ENCODE measurements at places on chromosomes 4 and X.

DNA sequence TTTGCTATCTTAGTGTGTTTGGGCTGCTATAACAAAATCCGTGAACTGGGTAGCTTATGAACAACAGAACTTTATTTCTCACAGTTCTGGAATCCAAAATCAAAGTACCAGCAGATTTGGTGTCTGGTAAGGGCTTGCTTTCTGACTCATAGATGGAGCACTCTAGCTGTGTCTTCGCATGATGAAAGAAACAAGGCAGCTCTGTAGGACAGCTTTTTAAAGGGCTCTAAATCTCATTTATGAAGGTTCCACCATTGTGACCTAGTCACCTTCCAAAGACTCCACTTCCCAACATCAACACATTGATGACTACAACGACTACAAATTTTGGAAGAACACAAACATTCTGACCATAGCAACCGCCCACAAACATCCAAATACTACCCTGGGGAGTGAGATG is 158.6 kb upstream of the LCORL start:
- DNase-seq, result no peak

DNA sequence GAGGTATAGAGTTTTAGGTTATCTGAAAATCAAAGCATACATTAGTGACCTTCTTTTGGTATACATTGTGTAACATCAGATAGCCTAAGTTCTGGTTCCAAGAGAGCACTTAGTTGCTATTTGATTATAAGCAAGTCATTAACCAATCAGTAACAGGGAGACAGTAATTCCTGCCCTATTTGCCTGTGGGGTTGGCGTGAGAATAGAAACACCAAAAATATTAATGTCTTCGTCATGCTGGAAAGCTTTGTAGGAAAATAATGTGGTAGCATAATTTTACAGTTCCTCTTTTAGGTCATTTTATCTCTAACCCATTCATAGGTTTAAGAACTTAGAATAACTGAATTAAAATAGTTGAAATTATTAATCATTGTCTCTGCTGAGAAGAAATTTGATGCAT is 37.8 kb downstream of the NPNT start:
- DNase-seq, result no peak

- DNase-seq, result no peak
These were observed 272.2 kb upstream of the UGT8 start for GRCh38 chr4:114326358-114326757.

GRCh38 chrX:67759018-67759417 is 215.2 kb downstream of the AR start:
- no peak for DNase-seq

DNA sequence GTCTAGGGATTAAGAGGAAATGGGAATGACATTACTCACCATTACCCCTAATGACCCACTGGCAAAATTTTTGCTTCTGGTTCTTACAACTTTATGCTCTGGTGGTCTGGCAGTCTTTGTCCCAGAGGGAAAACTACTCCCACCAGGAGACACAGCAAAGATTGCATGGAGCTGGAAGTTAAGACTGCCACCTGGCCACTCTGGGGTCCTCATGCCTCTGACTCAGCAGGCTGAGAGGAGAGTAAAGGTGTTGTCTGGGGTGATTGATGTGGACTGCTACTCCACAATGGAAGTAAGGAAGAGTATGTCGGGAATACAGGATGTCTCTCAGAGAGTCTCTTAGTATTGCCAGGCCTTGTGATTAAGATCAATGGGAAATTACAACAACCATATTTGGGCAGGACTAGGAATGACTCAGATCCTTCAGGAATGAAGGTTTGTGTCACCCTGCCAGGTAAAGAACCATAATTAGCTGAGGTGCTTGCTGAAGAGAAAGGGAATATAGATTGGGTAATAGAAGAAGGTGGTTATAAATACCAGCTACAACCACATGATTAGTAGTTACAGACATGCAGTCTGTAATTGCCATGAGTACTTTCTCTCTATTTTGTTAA is 215.5 kb downstream of the GPAT3 start:
- no peak for DNase-seq
